Effector memory CD8-positive, alpha-beta T cell (primary cell): ENCODE measurements at places on chromosomes 1 and 21.

GRCh38 chr21:38849776-38850175 is 44.0 kb downstream of the ETS2 start:
- no peak overlapping the region for H3K27ac ChIP-seq
- H3K27me3 ChIP-seq = peaks cover 28% of the 10 kb centered on the region
- H3K36me3 ChIP-seq = no peaks in the 10 kb centered on the region
- no peak for DNase-seq
- no peaks in the 10 kb centered on the region for H3K4me1 ChIP-seq

- no peaks in the 10 kb centered on the region for H3K36me3 ChIP-seq
- H3K27ac ChIP-seq = no peak overlapping the region
- H3K4me3 ChIP-seq = no peak overlapping the region
- H3K27me3 ChIP-seq = no peaks in the 10 kb centered on the region
- DNase-seq = no peak
Observed at GRCh38 chr1:199295107-199295506, 656.3 kb downstream of the PTPRC start.

DNA sequence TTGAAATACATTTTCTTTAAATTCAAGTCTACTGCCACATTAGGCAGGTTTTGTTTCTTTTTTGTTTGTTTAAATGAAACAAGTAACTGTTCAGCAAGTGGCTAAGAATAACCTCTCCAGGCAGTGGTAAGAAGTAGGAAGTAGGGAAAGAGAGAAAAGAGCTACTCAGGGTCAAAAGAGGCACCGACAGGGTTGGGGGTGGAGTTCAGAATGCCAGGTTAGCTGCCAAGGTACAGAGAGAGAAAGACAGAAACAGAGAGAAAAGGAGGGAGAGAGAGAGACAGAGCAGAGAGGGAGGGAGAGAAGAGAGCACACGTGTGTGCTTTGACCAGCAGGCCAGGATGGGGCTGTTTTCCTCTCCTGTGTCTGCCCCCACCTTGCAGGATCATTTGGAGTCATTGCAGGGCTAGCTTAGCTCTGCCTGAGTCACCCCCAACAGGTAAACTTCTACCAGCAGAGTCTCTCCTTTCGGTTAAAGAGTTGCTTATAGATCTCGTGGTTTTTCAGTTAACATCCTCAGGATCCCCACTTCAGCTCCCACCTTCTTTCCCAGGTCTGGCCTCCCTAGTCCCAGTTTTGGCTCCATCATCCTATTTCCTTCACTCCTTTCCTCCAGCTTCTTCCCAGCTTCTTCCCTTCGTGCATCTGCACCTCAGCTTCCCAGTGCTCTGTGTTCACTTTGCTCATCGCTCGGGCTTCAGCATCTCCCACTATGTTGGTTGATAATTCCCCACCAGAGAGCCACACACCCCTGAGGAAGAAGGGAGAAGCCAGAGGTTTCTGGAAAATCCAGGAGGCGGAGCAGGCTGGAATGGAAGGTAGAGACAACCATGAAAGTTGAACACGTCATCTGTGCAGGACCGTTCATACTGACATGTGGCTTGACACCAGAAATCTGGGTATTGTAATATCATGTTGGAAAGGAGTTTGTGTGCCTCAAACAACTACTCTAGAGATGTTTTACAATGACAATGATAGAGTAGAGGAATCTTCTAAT is 21.8 kb upstream of the RAB4A start:
- no peak overlapping the region for H3K4me3 ChIP-seq
- peaks cover 18% of the 10 kb centered on the region for H3K4me1 ChIP-seq
- no peak overlapping the region for H3K27ac ChIP-seq
- DNase-seq = no peak
- no peaks in the 10 kb centered on the region for H3K27me3 ChIP-seq
- peaks cover 2% of the 10 kb centered on the region for H3K36me3 ChIP-seq

DNA sequence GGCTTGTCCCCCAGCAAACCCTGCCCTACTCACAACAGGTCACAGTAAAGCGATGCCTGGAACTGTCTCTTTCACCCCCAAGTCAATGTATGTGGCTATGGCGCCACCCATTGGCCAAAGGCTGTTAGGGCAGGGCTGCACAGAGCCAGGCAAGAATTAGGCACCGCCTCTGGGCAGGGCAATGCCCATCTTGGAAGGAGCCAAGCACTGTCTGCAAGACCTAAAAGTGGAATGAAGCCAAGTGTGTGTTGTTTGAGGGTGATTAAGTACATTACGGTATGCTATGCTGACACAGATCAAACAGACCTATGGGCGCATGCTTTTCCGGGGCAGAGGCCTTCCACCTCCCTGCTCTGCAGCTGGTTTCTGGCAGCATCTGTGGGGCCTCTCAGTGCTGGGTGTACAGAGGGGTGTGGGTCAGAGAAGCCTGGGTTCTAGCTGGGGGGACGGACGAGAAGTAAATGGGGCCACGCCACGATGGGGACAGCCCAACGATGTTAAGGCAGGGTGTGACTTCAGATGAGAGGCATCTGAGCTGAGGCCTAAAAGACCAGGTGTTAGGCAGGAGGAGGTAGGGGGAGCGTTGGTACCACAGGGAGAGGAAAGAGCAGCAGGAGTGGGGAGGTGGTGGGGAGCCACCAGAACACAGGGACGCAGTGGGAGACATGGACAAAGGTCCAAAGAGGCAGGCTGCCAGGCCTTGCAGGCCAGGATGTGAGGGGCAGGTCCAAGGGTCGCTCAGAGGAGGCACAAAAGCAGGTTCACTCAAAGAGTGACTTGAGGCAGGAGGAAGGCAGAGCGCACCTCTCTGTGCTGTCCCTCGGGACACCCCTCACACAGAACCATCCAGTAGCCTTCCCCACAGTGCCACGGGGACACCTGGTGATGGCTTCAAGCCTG is 49.8 kb downstream of the ACOT7 start:
- no peak overlapping the region for H3K4me3 ChIP-seq
- no peak overlapping the region for H3K27ac ChIP-seq
- no peaks in the 10 kb centered on the region for H3K27me3 ChIP-seq
- DNase-seq = peak; percentile 62
- peaks cover 3% of the 10 kb centered on the region for H3K36me3 ChIP-seq

- no peaks in the 10 kb centered on the region for H3K27me3 ChIP-seq
- DNase-seq = no peak
- peaks cover 47% of the 10 kb centered on the region for H3K36me3 ChIP-seq
- H3K4me3 ChIP-seq = no peak overlapping the region
Observed at GRCh38 chr1:223783676-223784075, 62.1 kb downstream of the TP53BP2 start.

DNA sequence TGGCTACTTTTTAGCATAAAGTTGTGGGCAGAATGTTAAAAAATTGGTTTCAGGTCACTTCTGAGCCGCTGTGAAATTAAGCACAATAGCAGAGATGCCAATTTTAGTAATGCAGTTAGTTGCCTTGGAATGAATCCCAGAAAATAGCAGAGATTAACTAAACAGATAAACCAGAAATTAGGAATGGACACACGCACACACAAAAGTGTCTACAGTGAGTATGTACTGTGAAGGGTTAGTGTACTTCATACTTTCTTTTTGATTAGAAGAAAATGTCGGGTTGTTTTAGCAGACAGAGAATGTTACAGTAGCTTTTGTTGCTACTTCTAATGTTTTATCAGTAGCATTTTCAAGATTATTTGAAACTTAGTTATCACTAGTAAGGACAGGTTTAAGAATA is 106.7 kb downstream of the LEPR start:
- no peak for DNase-seq
- H3K27me3 ChIP-seq = peaks cover 42% of the 10 kb centered on the region
- H3K4me1 ChIP-seq = no peaks in the 10 kb centered on the region
- no peak overlapping the region for H3K27ac ChIP-seq

GRCh38 chr1:20370698-20371097 is 80.0 kb downstream of the VWA5B1 start:
- no peak for DNase-seq
- peaks cover 3% of the 10 kb centered on the region for H3K36me3 ChIP-seq
- H3K27me3 ChIP-seq = peaks cover 57% of the 10 kb centered on the region
- peaks cover 4% of the 10 kb centered on the region for H3K4me1 ChIP-seq
- H3K4me3 ChIP-seq = no peak overlapping the region

GRCh38 chr21:45034556-45035476 is 39.6 kb upstream of the ADARB1 start:
- no peak overlapping the region for H3K27ac ChIP-seq
- no peak overlapping the region for H3K4me3 ChIP-seq
- H3K4me1 ChIP-seq = no peaks in the 10 kb centered on the region
- peaks cover 67% of the 10 kb centered on the region for H3K27me3 ChIP-seq
- no peaks in the 10 kb centered on the region for H3K36me3 ChIP-seq

DNA sequence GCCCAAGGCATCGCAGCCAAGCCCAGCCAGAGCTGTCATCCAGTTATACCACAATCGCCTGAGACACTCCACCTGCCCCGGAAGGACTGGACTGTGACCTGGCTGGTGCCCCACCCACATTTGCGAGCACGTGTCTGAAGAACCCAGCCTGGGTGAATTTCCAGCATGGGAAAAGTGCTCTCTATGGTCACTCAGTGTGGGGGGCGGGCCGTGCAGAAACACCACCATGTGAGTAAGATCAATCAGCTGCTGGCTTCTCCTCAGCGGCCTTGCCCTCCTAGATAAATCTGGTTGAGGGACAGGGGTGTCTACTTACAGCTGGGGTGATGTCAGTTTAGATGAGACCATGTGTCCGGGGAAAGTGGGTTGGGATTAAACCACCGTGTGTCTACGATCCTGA is 44.8 kb downstream of the URB1 start:
- H3K4me1 ChIP-seq = peaks cover 4% of the 10 kb centered on the region
- H3K27me3 ChIP-seq = no peaks in the 10 kb centered on the region
- H3K36me3 ChIP-seq = peaks cover 46% of the 10 kb centered on the region
- no peak overlapping the region for H3K27ac ChIP-seq

- no peak for DNase-seq
- peaks cover 67% of the 10 kb centered on the region for H3K4me1 ChIP-seq
- peaks cover 54% of the 10 kb centered on the region for H3K36me3 ChIP-seq
- no peaks in the 10 kb centered on the region for H3K27me3 ChIP-seq
- peak overlapping the region; percentile 58 for H3K4me3 ChIP-seq
Observed at GRCh38 chr1:226712742-226713419, 26.2 kb downstream of the ITPKB start.

GRCh38 chr1:50080904-50081586 is 27.7 kb upstream of the ELAVL4 start:
- H3K4me1 ChIP-seq = no peaks in the 10 kb centered on the region
- no peak overlapping the region for H3K27ac ChIP-seq
- no peak for DNase-seq
- H3K36me3 ChIP-seq = no peaks in the 10 kb centered on the region

DNA sequence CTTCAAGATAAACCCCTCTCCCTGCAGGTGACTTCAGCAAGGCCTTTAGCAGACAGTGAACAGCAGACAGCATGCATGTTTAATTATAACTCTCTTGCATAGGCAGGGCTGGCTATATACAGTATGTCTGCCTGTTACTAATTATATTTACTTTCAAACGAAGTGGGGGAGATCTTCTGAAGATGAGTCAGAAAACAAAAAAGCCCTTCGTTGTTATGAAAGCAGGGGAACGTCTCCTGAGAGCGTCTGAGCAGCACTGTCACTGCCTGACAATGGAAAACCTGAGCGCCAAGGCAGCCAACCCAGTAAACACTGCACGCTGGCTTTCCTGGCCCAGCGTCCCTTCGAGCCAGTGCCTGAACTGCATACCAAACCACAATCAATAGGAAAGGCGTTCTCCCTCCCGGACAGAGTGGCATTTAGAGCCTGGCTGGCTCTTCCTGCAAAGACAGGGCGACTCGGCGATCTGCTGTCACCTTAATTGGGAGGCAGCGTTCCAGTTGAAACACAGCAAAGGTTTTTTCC is 54.1 kb downstream of the TOMM20 start:
- peaks cover 13% of the 10 kb centered on the region for H3K4me1 ChIP-seq
- peak overlapping the region; percentile 75 for H3K4me3 ChIP-seq
- no peak overlapping the region for H3K27ac ChIP-seq
- no peaks in the 10 kb centered on the region for H3K36me3 ChIP-seq

GRCh38 chr1:159067699-159068621 is 8.6 kb downstream of the AIM2 start:
- H3K4me1 ChIP-seq = peaks cover 22% of the 10 kb centered on the region
- peak overlapping the region; percentile 99 for H3K27ac ChIP-seq
- H3K36me3 ChIP-seq = peaks cover 14% of the 10 kb centered on the region
- peak overlapping the region; percentile 85 for H3K4me3 ChIP-seq
- no peaks in the 10 kb centered on the region for H3K27me3 ChIP-seq

GRCh38 chr1:13760921-13761320 is 60.9 kb downstream of the PRDM2 start:
- H3K4me3 ChIP-seq = peak overlapping the region; percentile 7
- no peak overlapping the region for H3K27ac ChIP-seq
- H3K4me1 ChIP-seq = peaks cover 56% of the 10 kb centered on the region
- H3K27me3 ChIP-seq = no peaks in the 10 kb centered on the region

DNA sequence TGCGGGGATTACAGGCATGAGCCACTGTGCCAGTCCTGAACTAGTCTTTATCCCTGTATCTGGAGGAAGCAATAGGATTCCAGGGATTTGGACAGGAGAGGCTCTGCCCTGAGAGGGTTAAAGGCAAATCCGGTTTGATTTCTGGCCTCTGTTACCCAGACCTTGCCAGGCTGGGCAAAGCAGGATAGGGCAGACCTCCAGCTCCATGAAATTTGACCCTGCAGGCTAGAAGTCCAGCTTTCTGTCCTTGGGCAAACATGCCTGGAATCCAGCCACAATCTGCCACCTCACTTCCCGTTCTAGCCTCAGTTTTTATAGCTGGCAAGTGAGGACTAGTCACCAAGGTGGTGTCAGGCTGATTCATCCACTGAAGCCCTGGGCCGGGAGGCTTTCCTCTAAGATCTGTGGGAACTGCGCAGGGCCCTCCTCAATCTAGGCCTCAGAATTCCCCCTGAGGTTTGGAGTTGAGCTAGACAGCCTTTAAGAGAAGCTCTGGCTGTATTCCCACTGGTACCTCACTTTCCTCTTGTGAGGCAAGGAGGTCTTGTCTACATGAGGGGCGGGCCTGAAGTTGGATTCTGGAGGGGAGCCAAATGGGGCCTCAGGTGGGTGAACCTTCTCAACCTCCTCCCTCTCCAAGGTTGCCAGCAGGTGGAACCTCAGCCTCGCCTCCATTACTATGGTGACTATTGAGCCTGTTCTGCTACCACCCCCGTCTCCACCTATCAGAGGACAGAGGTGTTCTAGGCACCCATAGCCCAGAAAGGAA is 7.0 kb upstream of the P3R3URF start:
- H3K36me3 ChIP-seq = no peaks in the 10 kb centered on the region
- no peak for DNase-seq
- no peak overlapping the region for H3K27ac ChIP-seq
- H3K4me1 ChIP-seq = peaks cover 5% of the 10 kb centered on the region

GRCh38 chr1:206505702-206506355 is 1.5 kb upstream of the RASSF5 start:
- no peak overlapping the region for H3K27ac ChIP-seq
- peaks cover 30% of the 10 kb centered on the region for H3K4me1 ChIP-seq
- H3K27me3 ChIP-seq = peaks cover 20% of the 10 kb centered on the region
- H3K36me3 ChIP-seq = peaks cover 8% of the 10 kb centered on the region
- peak overlapping the region; percentile 81 for H3K4me3 ChIP-seq
- DNase-seq = no peak

DNA sequence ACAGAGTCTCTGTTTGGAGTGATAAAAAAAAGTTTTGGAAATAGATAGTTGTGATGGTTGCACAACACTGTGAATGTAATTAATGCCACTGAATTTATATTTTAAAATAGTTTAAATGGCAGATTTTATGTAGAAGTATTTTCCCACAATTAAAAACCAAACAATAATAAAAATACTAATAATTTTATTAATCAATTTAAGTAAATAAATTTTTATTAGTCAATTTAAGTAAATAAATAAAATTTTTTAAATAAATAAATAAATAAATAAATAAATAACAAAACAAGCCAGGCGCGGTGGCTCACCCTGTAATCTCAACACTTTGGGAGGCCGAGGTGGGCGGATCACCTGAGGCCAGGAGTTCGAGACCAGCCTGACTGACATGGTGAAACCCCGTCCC is 4.9 kb upstream of the KDF1 start:
- peaks cover 10% of the 10 kb centered on the region for H3K36me3 ChIP-seq
- H3K4me3 ChIP-seq = no peak overlapping the region
- DNase-seq = no peak
- H3K4me1 ChIP-seq = peaks cover 10% of the 10 kb centered on the region
